D341Med (cell line): ENCODE measurements at places on chromosomes 2 and 18.
A peak's percentile ranks its signal among the peaks of the same experiment; 100 is the strongest.

DNA sequence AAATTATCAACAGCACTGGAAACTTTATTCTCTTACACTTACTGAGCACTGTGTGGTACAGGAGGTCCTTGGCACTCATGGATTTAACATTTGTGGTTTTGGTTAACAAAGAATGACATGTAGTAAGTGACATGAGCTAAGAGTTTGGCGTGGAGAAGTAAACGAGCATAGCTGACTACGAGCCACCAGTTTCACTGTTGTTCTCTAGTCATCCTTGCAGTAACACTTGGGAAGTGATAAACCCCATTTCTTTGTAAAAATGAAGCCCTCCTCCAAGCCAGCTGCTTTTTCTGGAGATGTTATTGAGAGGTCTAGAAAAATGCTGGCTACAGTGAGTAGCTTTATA, 32.7 kb downstream of the QPCT start:
- DNase-seq = no peak

DNA sequence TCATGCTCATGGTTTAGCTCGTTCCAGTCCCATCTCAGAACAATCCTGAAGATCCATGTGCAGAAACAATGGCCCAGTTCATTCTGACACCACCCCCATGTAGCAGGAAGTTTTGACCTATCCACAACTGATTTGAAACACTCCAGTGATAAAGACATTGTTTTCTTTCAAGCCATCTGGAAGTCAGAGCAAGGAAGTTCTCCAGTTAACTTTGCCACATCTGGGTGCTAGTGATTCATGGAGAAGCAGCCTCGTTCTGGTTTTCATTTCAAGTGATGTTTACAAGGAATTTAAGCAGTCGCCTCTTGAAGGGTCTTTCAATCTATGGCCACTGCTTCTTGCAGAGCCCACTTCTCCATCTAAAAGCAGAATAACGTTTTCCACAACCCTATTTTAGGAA, 36.6 kb upstream of the TWIST2 start:
- DNase-seq = no peak

DNA sequence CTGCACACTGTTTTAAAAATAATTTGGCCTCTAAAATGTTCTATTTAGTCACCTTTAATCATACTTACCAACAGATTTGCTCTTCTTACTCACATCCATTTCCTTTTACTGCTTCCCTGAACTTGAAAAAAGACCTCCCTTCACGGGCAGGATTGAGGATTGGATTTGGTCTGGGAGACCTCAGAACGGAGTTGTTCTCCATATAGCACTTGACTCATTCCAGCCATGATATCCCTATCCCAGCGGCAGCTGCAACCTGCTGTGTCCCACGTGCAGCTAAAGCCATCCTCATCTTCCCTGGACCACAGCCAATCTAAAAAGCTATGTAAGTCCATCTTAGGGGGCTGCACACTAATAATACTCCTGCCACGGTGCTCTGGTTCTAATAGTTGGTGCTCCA, 97.0 kb upstream of the PTPRM start:
- no peak for DNase-seq

DNA sequence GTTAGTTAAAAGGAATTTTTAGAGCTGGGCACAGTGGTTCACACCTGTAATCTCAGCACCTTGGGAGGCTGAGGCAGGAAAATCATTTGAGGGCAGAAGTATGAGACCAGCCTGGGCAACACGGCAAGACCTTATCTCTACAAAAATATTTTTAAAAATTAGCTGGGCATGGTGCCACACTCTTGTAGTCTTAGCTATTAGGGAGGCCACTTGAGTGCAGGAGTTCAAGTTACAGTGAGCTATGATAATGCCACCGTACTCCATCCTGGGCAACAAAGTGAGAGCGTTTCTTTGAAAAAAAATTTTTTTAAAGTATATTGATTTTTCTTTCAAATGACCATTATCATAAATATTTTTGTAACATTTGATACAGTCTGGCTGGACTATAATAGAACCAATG, 93.6 kb upstream of the FAM117B start:
- no peak for DNase-seq

DNA sequence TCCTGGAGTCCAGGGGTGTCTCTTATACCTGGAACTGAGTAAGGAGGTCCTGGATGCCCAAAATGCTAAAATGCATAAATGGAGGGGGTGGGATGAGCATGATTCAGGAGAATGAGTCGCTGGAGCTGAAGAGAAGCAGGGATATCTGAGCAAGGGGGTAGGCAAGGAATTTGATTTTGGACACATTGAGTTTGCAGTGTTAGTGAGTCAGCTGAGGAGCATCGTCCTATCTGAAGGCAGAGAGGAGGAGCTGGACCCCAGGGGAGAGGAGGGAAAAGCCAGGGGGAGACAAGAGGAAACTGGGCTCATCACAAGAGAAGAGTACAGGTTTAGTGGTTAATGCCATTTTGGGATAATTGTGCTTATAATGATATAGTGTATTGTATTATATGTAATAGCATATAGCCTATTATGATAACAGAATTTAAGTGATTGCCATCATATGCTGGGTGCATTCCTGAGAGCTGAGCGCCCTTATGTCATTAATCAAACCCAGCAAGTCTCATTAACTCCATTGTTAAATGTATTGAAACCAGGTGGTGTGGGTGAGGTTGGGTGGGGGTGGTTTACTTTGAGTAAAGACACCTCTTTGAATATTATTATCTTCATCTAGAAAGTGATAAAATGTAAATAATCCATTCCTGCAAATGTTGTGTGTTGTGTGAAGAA, 12.4 kb downstream of the EHD3 start:
- no peak for DNase-seq

DNA sequence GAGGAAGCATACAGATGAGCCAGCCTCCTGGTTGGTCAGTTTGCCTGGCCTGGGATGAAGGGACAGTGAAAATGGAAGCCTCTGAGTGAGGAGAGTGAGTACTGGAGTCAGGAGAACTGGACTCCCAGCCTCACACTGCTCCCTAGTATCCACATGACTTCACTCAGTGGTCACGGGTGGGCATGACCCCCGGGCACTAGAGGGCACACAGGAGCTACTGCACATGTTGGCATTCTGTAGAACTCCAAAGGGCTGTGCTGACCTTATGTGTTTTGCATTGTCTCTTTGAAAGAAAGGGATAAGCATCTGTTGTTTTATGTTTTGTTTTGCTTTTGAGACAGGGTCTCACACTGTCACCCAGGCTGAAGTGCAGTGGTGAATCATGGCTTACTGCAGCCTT, 23.7 kb downstream of the NCAPH start:
- no peak for DNase-seq

- DNase-seq = no peak
These were observed 96.5 kb downstream of the SUCLG1 start for GRCh38 chr2:84362541-84362940.

- DNase-seq = no peak
These were observed 100.7 kb downstream of the MYT1L start for GRCh38 chr2:2230433-2230817.

- DNase-seq = peak; percentile 62
These were observed 214.6 kb downstream of the TRIB2 start for GRCh38 chr2:12931186-12931844.

DNA sequence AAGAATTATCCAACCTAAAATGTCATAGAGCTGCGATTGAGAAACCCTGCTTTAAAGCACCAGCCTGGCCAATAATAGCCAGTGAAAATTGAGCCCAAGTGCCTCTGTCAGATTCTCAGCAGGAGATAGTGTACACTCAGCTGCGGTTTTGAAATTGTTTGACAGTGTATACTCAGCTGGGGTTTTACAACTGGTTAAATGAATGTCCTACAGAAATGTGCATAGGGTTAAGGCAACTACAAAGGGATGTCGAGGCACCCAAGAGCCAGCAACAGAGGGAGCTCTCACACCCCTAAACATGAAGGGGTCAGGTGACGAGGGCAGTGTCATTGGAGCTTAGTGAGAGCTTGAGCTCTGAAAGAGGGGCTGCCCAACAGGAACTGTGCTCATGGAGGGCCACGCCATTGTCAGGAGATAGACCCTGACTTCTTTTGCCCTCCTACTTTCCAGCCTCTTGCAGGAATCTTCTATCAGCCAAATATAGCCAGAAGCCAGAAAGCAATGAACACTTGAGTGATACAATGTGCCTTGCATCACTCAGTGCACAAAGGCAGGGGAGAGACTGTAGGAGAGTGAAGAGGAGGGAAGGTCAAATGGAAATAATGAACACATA, 15.1 kb downstream of the ACTG2 start:
- DNase-seq = peak; percentile 43

DNA sequence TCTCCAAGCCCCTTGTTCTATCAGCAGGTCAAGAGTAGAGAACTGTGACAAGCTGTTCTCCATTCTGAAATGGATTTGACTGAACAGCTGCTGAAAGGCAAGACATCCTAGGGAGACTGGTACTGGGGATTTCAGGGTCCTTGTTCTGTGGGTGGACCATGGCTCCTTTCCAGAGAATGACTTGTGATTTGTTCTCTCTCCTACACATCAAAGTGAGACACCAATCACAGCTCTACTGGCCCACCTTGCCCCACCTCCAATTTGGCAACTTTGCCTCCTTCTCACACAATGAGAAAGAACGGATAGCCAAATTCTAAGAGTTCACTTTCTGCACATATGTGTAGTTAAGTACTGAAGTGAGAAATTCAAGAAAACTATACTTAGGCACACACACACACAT, 67.4 kb downstream of the BCL11A start:
- no peak for DNase-seq

DNA sequence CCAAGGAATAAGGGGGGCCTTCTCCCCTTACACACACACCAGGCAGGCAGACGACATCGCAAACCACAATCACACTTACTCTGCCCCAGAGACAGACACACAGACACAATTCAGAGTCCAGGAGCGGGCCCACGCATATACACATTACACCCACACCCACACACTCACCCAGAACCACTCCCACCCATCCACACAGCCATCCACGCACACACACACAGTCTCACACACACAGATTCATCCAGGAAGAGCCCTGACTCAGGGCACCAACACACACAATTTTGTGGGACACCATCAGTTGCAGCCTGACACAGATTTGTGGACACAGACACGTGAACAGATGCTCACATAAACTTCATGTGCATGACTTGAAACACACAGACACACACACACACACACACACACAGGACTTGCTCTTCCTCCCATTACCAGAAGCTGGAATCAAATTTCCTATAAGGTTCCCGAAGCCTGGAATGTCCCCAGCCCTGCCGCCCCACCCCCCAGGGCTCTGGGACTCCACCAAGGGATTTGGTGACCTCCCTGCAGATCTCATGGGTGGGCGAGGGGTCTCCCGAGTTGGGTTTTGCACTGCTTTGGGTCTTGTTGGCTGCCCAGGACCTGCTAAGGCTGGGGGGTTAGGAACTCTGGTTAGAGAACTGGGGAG, 23.5 kb downstream of the TNS1 start:
- no peak for DNase-seq

DNA sequence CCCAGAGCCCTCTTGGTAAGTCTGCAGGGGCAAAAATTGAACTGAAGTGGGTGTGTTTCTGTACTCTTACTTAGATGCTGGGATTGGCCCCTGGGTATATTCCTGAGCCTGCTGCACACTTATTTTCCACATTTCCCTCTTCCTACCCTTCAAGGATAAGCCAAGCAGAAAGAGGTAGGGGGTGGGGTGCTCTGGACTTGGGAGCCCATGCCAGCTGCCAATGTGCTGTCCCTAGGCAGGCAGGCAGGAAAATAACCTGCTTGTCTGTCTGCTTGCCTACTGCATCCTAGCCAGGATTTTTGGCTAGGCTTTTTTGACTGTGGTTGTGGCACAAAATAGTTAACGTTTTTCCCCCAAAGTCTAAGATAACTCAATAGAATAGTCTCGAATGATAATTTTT, 234.3 kb downstream of the ALK start:
- no peak for DNase-seq

DNA sequence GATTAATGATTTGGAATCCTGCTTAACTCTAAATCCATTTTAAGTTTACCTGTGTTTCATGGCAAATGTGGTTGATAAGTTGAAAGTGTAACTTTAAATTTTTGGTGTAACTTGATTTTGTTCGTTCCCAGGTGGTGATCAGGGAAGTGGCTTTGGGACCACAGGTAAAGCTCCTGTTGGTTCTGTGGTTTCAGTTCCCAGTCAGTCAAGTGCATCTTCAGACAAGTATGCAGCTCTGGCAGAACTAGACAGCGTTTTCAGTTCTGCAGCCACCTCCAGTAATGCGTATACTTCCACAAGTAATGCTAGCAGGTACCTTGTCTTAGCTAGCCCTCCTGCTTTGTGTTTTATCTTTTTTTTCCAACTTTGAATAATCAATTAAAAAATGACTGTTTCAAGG, 62.8 kb downstream of the AGFG1 start:
- DNase-seq = no peak

DNA sequence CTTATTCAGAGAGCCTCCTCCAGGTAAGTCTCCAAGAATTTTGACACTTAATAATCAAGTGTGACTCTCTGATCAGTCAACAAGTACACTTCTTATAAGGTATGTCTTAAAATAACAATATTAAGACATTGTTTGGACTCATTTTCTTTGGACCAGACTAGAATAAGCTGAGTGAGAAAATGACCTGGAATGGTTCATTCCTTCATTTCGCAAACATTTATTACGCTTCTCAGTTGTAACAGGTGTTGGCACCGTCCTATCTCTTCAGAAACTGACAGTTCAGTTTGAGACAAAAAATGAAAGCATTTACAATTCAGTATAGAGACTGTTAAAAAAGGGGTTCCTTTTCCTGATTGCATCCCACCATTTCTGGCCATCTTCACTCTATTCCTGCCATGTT, 46.6 kb downstream of the TSPYL6 start:
- DNase-seq = no peak
